ENCODE measurements at places on chromosomes 1 and 21.

GRCh38 chr1:150560011-150560438, 10.8 kb downstream of the ADAMTSL4 start:
- no peaks in the 10 kb centered on the region for H3K27me3 ChIP-seq
- DNase-seq: no peak
- peaks cover 56% of the 10 kb centered on the region for H3K4me1 ChIP-seq
- peak overlapping the region; percentile 57 for H3K4me3 ChIP-seq
- no peaks in the 10 kb centered on the region for H3K36me3 ChIP-seq

DNA sequence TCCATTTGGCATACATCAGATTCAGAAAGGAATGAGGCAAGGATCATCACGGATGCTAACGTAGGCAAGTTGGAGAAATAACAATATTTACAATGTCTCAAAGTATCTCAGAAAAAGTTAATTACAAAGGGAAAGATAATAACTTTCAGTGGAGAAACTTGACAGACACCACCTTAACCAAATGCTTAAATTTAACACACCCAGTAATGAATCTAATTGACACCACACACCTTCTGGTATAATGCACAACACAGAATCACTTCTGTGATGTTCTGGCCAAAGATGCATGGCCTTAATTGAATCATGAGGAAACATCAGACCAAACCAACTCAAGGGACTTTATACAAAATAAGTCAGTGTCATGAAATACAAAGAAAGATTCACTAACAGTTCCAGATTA, 23.1 kb downstream of the USP48 start:
- no peaks in the 10 kb centered on the region for H3K27me3 ChIP-seq
- H3K4me3 ChIP-seq: no peak overlapping the region
- no peak overlapping the region for H3K27ac ChIP-seq

- no peak overlapping the region for H3K4me3 ChIP-seq
- no peak for DNase-seq
- H3K4me1 ChIP-seq: no peaks in the 10 kb centered on the region
- H3K27me3 ChIP-seq: no peaks in the 10 kb centered on the region
These were observed 64.1 kb downstream of the TMCO4 start for GRCh38 chr1:19735440-19736127.

DNA sequence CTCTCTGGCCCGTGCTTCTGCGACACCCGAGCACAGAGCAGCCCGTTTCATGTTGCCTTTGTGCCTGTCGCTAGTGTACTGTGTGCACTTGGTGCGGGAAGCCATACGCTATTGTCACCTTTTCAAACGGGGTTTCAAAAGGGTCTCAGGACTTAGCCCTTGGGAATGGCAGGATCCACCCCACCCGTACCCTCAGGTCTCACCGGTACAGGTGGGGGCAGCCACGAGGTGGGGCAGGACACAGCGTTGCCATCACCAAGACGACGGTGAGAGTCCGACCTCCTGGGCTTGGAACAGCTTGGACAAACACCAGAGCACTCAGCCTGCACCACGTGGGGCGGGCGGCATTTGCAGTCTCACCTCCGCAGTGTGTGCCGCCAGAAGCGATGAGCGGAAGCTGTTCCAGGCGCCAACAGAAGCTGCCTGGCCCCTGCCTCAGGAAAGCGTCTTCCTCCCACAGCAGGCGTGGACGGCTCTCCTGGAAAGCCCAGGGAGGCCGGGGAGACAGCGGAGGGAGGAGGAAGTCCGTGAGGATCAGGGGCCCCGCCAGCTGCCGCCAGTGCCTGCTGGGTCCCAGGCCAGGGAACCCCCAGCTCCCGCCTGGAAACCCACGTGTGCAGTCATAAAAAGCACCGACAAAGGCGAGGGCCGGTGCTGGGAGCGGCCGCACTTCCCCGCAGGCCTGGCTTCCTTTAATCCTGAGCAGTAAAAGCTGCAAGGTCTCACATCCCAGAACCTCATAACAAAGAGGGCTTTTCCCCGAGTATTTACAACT, 131.3 kb upstream of the ARHGEF16 start:
- no peak for DNase-seq
- no peaks in the 10 kb centered on the region for H3K27me3 ChIP-seq
- no peaks in the 10 kb centered on the region for H3K36me3 ChIP-seq

- H3K36me3 ChIP-seq: no peaks in the 10 kb centered on the region
- no peak overlapping the region for H3K27ac ChIP-seq
- peaks cover 10% of the 10 kb centered on the region for H3K4me1 ChIP-seq
- H3K27me3 ChIP-seq: peaks cover 16% of the 10 kb centered on the region
These were observed 62.1 kb upstream of the PDE9A start for GRCh38 chr21:42591170-42591869.

DNA sequence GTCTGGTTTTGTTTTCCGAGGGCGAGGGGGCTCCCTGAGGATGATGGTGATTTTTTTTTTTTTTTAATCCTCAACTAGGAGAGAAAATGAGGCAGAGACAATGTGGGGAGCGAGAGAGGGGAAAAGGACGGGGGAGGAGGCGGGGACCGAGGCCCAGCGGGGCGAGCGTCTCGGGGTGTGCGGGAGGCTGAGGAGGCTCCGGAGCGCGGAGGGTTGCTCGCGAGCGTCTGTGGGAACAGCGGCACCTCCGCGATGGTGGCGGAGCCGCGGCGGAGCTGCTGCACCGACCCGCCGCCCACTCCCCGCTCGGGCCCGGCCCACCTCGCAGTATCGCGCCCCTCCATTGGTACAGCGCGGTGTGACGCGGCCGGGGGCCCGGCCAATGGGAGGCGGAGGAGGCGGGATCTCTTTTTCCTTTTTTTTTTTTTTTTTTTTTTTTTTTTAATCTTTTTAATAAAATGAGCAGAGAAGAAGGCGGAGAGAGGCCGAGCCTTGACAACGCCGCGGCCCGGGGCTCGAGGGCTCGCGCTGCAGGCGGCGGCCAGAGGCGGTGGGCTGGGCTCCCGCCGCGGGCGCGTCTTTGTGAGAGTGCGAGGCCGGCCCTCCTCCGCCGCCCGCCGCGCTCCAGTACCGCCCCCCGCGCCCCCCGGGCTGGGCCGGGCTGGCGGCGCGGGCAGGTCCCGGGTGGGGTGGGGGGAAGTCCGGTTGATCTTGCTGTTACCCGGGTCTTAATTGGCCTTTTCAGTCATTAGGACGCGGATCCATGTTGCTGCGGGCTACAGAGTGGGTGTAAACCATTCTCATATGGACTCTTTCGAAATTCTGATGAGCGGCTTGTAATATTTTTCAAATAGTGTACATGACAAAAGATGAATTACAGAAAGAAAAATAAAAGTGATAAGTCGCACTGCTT, at the start of gene RERE:
Gene RERE, minus strand, starts transcription at position 229 of the 913 bp plus-strand sequence.
- peak within 1 kb of the TSS; percentile 83 for H3K4me3 ChIP-seq
- H3K36me3 ChIP-seq: no peaks in the 10 kb centered on the region
- DNase-seq: peak; percentile 66
- H3K27me3 ChIP-seq: no peaks in the 10 kb centered on the region
- H3K27ac ChIP-seq: peak within 1 kb of the TSS; percentile 98
- H3K4me1 ChIP-seq: peaks cover 32% of the 10 kb centered on the region

GRCh38 chr1:39322431-39322830, 117.9 kb downstream of the MACF1 start:
- no peak overlapping the region for H3K4me3 ChIP-seq
- no peaks in the 10 kb centered on the region for H3K27me3 ChIP-seq
- no peak overlapping the region for H3K27ac ChIP-seq
- H3K4me1 ChIP-seq: no peaks in the 10 kb centered on the region
- DNase-seq: no peak

DNA sequence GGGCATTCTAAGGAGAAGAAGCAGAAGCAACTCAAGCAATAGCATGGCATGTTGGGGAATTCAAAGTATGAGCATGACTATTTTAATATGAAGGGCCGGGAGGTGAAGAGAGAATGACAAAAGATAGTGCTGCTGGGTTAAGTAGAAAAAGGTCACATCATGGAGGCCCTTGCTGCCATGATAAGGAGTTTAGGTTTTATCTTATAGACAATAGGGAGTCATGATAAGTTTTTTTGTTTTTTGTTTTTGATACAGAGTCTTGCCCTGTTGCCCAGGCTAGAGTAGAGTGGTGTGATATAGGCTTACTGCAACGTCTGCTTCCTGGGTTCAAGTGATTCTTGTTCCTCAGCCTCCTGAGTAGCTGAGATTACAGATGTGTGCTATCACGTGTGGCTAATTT, 3.1 kb downstream of the BNIPL start:
- no peak overlapping the region for H3K4me3 ChIP-seq
- no peaks in the 10 kb centered on the region for H3K36me3 ChIP-seq
- no peaks in the 10 kb centered on the region for H3K27me3 ChIP-seq
- DNase-seq: no peak
- no peak overlapping the region for H3K27ac ChIP-seq
- H3K4me1 ChIP-seq: no peaks in the 10 kb centered on the region

DNA sequence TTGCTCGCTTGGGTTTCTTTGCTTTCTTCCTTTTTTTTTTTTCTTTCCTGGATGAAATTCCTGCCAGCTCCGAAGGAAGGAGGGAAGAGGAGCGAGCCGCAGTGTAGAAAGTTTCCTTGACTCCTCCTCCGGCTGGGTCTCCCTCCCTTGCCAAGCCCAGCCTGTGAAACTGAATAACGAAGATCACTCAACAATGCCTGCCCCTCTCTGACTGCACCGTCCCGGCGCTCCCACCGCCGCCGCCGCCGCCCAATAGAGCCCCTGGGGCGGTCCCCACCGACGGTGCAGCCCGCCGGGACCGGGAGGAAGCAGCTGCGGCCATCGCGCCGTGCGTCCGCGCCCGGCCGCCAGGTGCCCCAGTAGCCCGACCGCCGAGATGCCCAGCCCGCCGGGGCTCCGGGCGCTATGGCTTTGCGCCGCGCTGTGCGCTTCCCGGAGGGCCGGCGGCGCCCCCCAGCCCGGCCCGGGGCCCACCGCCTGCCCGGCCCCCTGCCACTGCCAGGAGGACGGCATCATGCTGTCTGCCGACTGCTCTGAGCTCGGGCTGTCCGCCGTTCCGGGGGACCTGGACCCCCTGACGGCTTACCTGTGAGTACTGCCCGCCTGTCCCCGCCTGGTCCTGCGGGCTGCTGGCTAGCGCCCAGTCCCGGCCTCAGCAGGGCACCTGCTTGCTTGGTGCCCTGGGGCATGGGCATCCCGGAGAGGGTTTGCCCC, at the start of gene LGR6:
Gene LGR6, plus strand, starts transcription at position 186 of the 714 bp plus-strand sequence. Its CDS starts 191 bp downstream, at position 377.
- H3K4me3 ChIP-seq: peak within 1 kb of the TSS; percentile 33
- DNase-seq: no peak
- H3K27ac ChIP-seq: no peak within 1 kb of the TSS
- no peaks in the 10 kb centered on the region for H3K36me3 ChIP-seq
- H3K4me1 ChIP-seq: peaks cover 6% of the 10 kb centered on the region

Data from esophagus squamous epithelium (tissue), 5 donors.